ENCODE measurements at places on chromosomes 13 and 19. TPM values are rescaled to one million over a fixed set of nuclear protein-coding genes. Genes with fewer than 3 reads are reported as not detected.

GRCh38 chr13:79799059-79799867, 318.3 kb downstream of the NDFIP2 start:
- H3K4me1 ChIP-seq: no peaks in the 10 kb centered on the region
- H3K27me3 ChIP-seq: no peaks in the 10 kb centered on the region
- H3K36me3 ChIP-seq: no peaks in the 10 kb centered on the region

GRCh38 chr13:80454245-80454644, 113.3 kb upstream of the SPRY2 start:
- no peaks in the 10 kb centered on the region for H3K36me3 ChIP-seq
- no peak overlapping the region for H3K4me3 ChIP-seq
- DNase-seq: peak; percentile 79
- H3K4me1 ChIP-seq: no peaks in the 10 kb centered on the region
- H3K27me3 ChIP-seq: no peaks in the 10 kb centered on the region
- no peak overlapping the region for H3K27ac ChIP-seq

PABPC3 gene
- 0.27 TPM for polyA plus RNA-seq

- peak; percentile 81 for DNase-seq
- no peaks in the 10 kb centered on the region for H3K4me1 ChIP-seq
- H3K27ac ChIP-seq: no peak overlapping the region
- no peak overlapping the region for H3K4me3 ChIP-seq
- no peaks in the 10 kb centered on the region for H3K36me3 ChIP-seq
- no peaks in the 10 kb centered on the region for H3K27me3 ChIP-seq
Measured at GRCh38 chr13:43545317-43545874, 241.4 kb downstream of the ENOX1 start.

DNA sequence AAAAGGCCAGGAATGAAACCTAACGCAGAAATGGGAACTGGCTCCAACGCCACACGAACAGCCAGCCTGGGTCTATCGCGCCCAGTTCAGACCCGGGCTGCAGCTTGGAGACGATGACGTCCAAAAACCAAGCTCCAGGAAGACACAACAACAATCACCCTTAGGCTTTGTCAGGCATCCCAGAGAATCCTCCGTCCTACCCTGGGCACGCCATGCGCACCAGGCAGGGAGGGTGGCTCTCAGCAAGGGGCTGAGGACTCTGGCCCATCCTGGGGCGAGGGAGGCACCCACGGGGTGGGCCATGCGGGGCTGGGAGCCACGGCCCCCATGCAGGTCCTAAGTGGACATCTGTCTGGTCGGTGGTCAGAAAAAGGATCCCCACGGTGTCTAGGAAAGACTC, 9.0 kb downstream of the RASA3 start:
- H3K36me3 ChIP-seq: peaks cover 3% of the 10 kb centered on the region
- H3K27me3 ChIP-seq: no peaks in the 10 kb centered on the region
- peak overlapping the region; percentile 75 for H3K27ac ChIP-seq
- H3K4me1 ChIP-seq: peaks cover 32% of the 10 kb centered on the region
- no peak for DNase-seq

- no peaks in the 10 kb centered on the region for H3K4me1 ChIP-seq
- no peaks in the 10 kb centered on the region for H3K27me3 ChIP-seq
- DNase-seq: no peak
- no peak overlapping the region for H3K4me3 ChIP-seq
- no peaks in the 10 kb centered on the region for H3K36me3 ChIP-seq
Measured at GRCh38 chr13:113656831-113657671, 947 bp downstream of the ATP4B start.

ZNF415 gene
- 7.2 TPM for polyA plus RNA-seq

GRCh38 chr13:105116966-105117365, 1418.5 kb downstream of the EFNB2 start:
- no peak overlapping the region for H3K27ac ChIP-seq
- H3K4me3 ChIP-seq: no peak overlapping the region
- no peak for DNase-seq

GRCh38 chr19:29793116-29793727, 18.6 kb upstream of the CCNE1 start:
- H3K4me1 ChIP-seq: no peaks in the 10 kb centered on the region
- H3K27me3 ChIP-seq: no peaks in the 10 kb centered on the region
- no peak for DNase-seq
- no peak overlapping the region for H3K27ac ChIP-seq
- no peak overlapping the region for H3K4me3 ChIP-seq

GRCh38 chr13:30561511-30561910, 56.2 kb upstream of the USPL1 start:
- H3K27ac ChIP-seq: no peak overlapping the region
- H3K4me1 ChIP-seq: no peaks in the 10 kb centered on the region
- H3K4me3 ChIP-seq: no peak overlapping the region
- peak; percentile 51 for DNase-seq

- H3K4me1 ChIP-seq: no peaks in the 10 kb centered on the region
- H3K27ac ChIP-seq: no peak overlapping the region
- no peaks in the 10 kb centered on the region for H3K27me3 ChIP-seq
- H3K36me3 ChIP-seq: no peaks in the 10 kb centered on the region
- DNase-seq: no peak
Measured at GRCh38 chr13:78625384-78625783, 22.0 kb upstream of the POU4F1 start.

DNA sequence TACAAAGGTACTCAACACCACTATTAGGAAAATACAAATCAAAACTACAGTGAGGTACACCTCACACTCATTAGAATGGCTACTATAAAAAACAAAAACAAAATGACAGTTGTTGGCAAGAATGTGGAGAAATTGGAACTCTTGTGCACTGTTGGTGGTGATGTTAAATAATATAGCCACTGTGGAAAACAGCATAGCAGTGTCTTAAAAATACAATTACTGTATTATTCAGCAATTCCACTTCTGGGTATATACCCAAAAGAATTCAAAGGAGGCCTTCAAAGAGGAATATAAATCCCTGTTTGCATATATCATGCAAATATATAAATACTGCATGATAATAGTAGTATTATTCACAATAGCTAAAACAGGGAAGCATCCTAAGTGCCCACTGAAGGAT, 66.8 kb downstream of the CDK8 start:
- no peaks in the 10 kb centered on the region for H3K27me3 ChIP-seq
- no peak for DNase-seq
- no peaks in the 10 kb centered on the region for H3K4me1 ChIP-seq
- H3K4me3 ChIP-seq: no peak overlapping the region
- no peaks in the 10 kb centered on the region for H3K36me3 ChIP-seq
- H3K27ac ChIP-seq: no peak overlapping the region

GRCh38 chr13:77916488-77916887, 2.1 kb downstream of the EDNRB start:
- H3K27ac ChIP-seq: no peak overlapping the region
- H3K27me3 ChIP-seq: no peaks in the 10 kb centered on the region
- peaks cover 7% of the 10 kb centered on the region for H3K4me1 ChIP-seq
- DNase-seq: peak; percentile 9
- no peaks in the 10 kb centered on the region for H3K36me3 ChIP-seq

ZNF808 gene
- 6.0 TPM for polyA plus RNA-seq

- no peaks in the 10 kb centered on the region for H3K27me3 ChIP-seq
- peak; percentile 47 for DNase-seq
- H3K4me1 ChIP-seq: peaks cover 8% of the 10 kb centered on the region
Measured at GRCh38 chr13:51785712-51786424, 18.1 kb downstream of the DHRS12 start.

- no peak for DNase-seq
- no peak overlapping the region for H3K27ac ChIP-seq
- no peaks in the 10 kb centered on the region for H3K27me3 ChIP-seq
- no peak overlapping the region for H3K4me3 ChIP-seq
- H3K36me3 ChIP-seq: no peaks in the 10 kb centered on the region
Measured at GRCh38 chr19:53892981-53893325, 11.0 kb downstream of the PRKCG start.

- no peaks in the 10 kb centered on the region for H3K4me1 ChIP-seq
- no peaks in the 10 kb centered on the region for H3K36me3 ChIP-seq
- no peak overlapping the region for H3K27ac ChIP-seq
- no peak for DNase-seq
- H3K27me3 ChIP-seq: no peaks in the 10 kb centered on the region
Measured at GRCh38 chr13:48266150-48266549, 33.1 kb downstream of the ITM2B start.

CALM3 gene
- polyA plus RNA-seq: 901 TPM

GRCh38 chr13:107347641-107348369, 779.9 kb upstream of the ARGLU1 start:
- no peaks in the 10 kb centered on the region for H3K27me3 ChIP-seq
- no peaks in the 10 kb centered on the region for H3K36me3 ChIP-seq
- no peak for DNase-seq
- no peaks in the 10 kb centered on the region for H3K4me1 ChIP-seq
- no peak overlapping the region for H3K4me3 ChIP-seq

DNA sequence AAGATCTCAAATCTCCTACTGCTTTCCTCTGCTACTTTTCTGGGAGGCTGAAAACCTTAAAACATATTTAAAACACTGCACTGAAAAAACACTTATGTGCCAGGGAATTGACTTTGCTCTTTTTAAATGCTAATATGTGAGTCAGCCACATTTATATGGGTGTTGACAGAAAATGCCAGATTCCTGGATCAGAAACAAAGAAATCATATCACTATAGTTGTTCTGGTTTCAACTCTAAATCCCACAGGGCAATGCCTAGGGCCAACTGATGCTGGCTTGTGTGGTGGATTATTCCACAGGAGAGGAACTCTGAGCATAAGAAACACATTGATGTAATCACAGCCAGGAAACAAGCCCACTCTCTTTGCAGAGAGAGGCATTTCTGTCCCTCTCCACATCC, 1439.0 kb upstream of the SPRY2 start:
- H3K36me3 ChIP-seq: no peaks in the 10 kb centered on the region
- no peaks in the 10 kb centered on the region for H3K4me1 ChIP-seq
- DNase-seq: no peak

DNA sequence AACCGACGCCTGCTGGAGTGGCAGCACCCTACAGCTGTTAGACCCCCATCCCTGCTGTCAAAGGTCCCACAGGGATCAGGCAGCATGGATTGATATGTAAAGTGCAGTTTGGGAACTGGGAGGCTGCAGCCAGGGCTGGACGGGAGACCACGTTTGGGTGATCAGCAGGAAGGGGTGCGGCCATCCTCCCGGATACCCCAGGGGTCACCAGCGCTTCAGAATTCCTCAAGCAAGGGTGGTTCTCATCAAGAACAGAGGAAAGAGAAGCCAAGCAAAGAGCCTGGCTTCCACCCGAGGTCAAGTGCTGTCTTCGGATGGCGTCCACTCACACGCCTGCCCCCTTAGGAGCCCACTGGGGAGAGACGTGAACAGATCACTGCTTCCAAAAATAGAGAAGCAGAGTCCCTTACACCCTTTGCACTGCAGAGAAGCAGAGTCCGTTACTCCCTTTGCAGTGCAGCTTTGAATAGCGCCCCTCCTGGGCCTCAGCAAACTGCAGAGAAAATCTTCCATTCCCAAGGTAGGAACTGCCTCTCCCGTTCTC, 35.5 kb downstream of the DHRS12 start:
- H3K4me3 ChIP-seq: no peak overlapping the region
- H3K27ac ChIP-seq: no peak overlapping the region
- no peak for DNase-seq
- H3K27me3 ChIP-seq: no peaks in the 10 kb centered on the region
- peaks cover 16% of the 10 kb centered on the region for H3K4me1 ChIP-seq
- no peaks in the 10 kb centered on the region for H3K36me3 ChIP-seq

DNA sequence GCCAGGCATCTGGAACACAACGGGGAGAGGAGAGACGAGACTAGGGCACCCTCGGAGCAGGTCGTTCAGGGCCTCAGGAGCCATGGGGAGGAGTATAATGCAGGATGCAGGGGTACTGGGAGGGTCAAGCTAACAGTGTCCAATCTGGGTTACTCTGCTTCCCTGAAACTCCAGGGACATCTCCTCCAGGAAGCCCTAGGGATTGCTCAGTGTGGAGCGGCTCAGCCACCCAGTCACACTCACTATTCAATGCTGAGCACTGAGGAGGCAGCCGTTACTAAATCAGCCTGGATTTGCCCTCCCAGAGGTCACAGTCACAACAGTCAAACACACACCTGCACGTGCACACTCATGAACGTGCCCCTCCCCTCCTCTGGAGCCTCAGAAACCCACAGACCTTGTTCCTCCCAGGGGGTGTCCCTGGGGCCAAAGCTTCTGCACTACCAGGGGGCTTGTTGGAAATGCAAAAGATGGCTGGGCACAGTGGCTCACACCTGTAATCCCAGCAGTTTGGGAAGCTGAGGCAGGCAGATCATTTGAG, 6.9 kb upstream of the FOSB start:
- H3K4me3 ChIP-seq: no peak overlapping the region
- H3K36me3 ChIP-seq: no peaks in the 10 kb centered on the region
- DNase-seq: no peak

- H3K4me1 ChIP-seq: no peaks in the 10 kb centered on the region
- H3K4me3 ChIP-seq: no peak overlapping the region
- no peak for DNase-seq
- no peaks in the 10 kb centered on the region for H3K36me3 ChIP-seq
- no peaks in the 10 kb centered on the region for H3K27me3 ChIP-seq
Measured at GRCh38 chr13:53015971-53016370, 12.6 kb upstream of the OLFM4 start.

MLNR gene
- not detected for polyA plus RNA-seq

- H3K4me3 ChIP-seq: no peak overlapping the region
- no peak overlapping the region for H3K27ac ChIP-seq
- H3K4me1 ChIP-seq: no peaks in the 10 kb centered on the region
- no peaks in the 10 kb centered on the region for H3K36me3 ChIP-seq
- peak; percentile 80 for DNase-seq
Measured at GRCh38 chr13:92317066-92317465, 909.5 kb upstream of the GPC6 start.

GRCh38 chr13:32310134-32310706, 4.9 kb downstream of the ZAR1L start:
- peak overlapping the region; percentile 22 for H3K4me3 ChIP-seq

- no peak for DNase-seq
- no peaks in the 10 kb centered on the region for H3K4me1 ChIP-seq
- no peaks in the 10 kb centered on the region for H3K27me3 ChIP-seq
- H3K27ac ChIP-seq: no peak overlapping the region
Measured at GRCh38 chr19:49599378-49600295, 8.7 kb downstream of the PRR12 start.

MIR17HG gene
- 0.36 TPM for polyA plus RNA-seq

SRRM5 gene
- 0.06 TPM for polyA plus RNA-seq

SIGLEC9 gene
- polyA plus RNA-seq: not detected

GRCh38 chr13:79907527-79907926, 426.6 kb downstream of the NDFIP2 start:
- no peak overlapping the region for H3K4me3 ChIP-seq
- no peaks in the 10 kb centered on the region for H3K27me3 ChIP-seq
- H3K36me3 ChIP-seq: no peaks in the 10 kb centered on the region
- H3K27ac ChIP-seq: no peak overlapping the region

MTUS2 gene
- 0.02 TPM for polyA plus RNA-seq

CD37 gene
- not detected for polyA plus RNA-seq

GRCh38 chr13:71171740-71172139, 695.3 kb downstream of the DACH1 start:
- H3K4me3 ChIP-seq: no peak overlapping the region
- H3K4me1 ChIP-seq: no peaks in the 10 kb centered on the region
- H3K27ac ChIP-seq: no peak overlapping the region
- no peaks in the 10 kb centered on the region for H3K27me3 ChIP-seq

UFM1 gene
- 98.3 TPM for polyA plus RNA-seq

ELSPBP1 gene
- not detected for polyA plus RNA-seq

Data from fibroblast of lung (primary cell).